GM20000 (cell line): ENCODE measurements at places on chromosomes 5 and 9.
A peak's percentile ranks its signal among the peaks of the same experiment; 100 is the strongest.

DNA sequence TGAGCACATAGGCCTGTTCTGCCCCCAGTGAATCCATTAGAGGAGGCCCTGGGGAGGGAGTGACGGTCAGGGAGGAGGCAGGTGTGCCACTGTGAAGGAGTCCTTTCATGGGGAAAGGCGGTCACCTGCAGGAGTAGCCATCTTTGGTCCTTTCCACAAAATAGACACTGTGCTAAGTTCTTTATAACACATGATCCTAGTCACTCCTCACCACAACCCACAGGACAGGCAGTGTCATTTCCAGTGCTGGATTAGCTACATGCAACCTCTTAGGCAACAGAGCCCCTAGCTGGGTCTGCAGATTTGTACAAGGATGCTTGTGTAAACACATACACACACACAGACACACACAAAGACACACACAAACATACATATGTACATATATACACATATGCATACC, 18.3 kb downstream of the DOCK2 start:
- DNase-seq = no peak

- DNase-seq = no peak
Measured at GRCh38 chr9:135684691-135685090, 14.6 kb downstream of the SOHLH1 start.

GRCh38 chr5:154757814-154758406, 2.7 kb downstream of the LARP1 start:
- no peak for DNase-seq

DNA sequence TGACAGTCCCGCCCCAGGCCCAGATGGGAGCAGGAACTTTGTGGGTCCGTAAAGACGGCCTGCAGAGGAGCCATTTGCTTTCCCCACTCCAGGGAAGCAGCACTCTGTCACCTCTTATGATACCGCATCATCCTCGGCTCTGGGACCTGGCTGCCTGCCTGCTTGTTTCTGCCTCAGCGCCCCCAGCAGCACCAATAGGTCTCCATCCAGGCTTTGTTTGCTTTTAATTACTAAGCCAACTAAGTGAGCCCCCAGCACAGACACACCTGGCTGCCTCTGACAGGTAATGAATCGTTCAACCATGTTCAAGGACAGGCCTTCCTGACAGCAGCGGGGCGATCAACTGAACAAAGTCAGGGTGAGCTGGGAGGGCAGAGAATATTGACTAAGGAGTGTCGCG, 141.4 kb downstream of the C5orf15 start:
- DNase-seq = no peak

- no peak for DNase-seq
Measured at GRCh38 chr9:134296301-134297082, 29.8 kb upstream of the RXRA start.

- no peak for DNase-seq
Measured at GRCh38 chr9:111232997-111233790, 96.8 kb downstream of the OR2K2 start.

DNA sequence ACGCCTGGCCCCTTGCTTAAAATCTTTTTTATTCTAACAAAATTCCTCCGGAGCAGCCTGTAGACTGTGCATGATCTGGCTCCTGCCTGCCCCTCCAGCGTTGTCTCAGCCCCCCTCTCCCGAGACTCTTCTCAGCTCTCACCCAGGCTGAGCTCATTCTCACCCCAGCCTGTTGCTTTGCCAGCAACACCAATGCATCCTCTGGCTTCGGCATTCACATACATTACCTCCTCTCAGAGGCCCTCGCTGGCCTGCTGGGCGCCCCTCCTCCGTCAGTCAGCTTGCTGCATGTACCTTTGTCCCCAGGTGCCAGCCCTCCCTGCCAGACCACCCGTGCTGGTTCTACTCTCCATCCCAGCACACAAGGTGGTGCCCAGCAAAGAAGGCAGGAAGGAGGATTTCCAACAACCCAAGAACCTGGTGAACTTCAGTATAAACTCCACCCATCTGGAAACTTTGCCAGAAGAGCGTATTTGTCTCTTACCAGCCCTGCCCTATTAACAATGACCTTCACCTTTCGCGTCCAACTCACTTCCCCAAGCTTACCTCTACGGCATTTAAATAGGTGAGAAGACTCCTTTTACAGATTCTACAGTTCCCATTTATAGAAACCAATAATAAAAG, 35.0 kb downstream of the MYO10 start:
- DNase-seq = no peak

- DNase-seq = no peak
Measured at GRCh38 chr9:89734600-89735041, 129.8 kb downstream of the GADD45G start.

GRCh38 chr5:128172102-128172501, 88.5 kb downstream of the SLC12A2 start:
- DNase-seq = no peak

GRCh38 chr5:96928931-96929708, 6.8 kb upstream of the LNPEP start:
- DNase-seq = no peak

- DNase-seq = no peak
Measured at GRCh38 chr5:159877016-159877415, 39.3 kb upstream of the ADRA1B start.

DNA sequence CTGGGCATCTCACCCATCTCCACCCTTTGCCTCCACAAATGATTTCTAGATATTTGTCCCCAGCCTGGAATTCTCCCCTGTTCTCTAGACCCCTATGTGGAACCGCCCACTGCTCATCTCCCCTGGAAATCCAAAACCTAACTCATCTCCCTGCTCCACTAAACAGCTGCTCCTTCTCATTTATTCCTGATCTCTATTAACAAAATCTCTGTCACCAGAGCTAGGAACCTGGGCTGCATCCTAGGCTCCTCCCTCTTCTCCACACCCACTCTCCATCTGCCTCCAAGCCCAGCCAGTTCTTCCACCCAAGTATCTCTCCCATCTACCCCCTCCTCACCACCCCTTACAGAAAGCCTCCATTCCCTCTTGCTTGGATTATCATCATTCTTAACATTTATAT, 24.0 kb upstream of the SYNPO start:
- no peak for DNase-seq

GRCh38 chr5:116876240-116876840, 301.7 kb upstream of the SEMA6A start:
- DNase-seq = no peak

DNA sequence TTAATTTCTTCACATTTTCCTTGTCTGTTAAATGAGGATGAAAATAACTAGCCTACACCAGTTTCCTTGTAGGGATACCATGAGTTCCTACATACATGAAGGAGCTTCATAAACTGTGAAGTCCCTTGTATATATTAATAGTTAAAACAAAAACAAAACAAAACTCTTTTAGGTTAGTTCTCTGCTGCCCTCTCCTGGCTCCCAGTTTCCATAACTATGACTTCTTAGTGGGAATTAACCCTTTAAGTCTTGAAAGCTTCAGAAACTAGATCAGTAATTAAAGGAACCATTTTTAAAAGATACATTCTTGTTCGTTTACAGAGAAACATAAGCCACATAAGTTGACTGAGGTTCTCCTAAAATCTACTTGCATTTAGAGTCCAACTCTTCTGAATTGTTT, 500.0 kb upstream of the C9orf72 start:
- peak; percentile 9 for DNase-seq

- DNase-seq = no peak
Measured at GRCh38 chr5:19902316-19902934, 85.6 kb downstream of the CDH18 start.

DNA sequence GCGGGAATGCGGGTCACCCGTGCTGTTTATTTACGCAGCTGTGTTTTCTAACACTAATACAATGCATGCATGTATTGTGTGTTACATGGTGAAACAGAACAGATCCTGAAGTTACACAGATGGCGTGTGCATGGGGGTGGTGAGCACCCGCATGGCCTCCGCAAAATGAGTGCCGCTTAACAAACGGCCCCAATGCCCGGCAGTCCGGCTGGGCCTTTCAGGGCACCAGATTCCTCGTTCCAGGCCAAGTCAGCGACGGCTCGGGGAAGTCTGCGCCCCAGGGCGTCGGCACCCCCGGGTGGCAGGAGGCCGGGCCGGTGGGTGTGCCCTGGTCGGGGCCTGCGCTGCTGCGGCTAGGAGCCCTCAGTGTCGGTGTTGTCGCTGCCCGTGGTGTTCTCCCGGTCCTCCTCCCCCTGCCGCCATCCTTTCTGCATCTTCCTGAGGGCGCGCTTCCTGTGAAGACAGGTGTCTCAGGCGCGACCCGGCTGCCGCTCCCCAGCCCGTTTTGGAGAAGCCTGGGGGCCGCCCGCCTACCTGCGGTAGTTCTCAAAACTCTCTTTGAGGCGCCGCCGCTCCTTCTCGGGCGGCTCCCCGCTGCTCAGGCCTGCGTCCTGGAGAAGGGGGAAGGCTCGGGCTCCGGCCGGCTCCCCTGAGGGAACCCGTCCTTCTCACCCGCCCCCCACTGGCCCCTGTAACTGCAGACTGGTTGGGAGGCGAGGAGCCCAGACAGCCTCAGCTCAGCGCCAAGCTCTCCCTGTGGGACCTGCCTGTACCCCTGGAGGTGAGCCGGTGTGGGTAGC, 605 bp upstream of the DNLZ start:
- no peak for DNase-seq

GRCh38 chr5:132776938-132777208, 166 bp downstream of the SEPTIN8 start:
- DNase-seq = no peak

DNA sequence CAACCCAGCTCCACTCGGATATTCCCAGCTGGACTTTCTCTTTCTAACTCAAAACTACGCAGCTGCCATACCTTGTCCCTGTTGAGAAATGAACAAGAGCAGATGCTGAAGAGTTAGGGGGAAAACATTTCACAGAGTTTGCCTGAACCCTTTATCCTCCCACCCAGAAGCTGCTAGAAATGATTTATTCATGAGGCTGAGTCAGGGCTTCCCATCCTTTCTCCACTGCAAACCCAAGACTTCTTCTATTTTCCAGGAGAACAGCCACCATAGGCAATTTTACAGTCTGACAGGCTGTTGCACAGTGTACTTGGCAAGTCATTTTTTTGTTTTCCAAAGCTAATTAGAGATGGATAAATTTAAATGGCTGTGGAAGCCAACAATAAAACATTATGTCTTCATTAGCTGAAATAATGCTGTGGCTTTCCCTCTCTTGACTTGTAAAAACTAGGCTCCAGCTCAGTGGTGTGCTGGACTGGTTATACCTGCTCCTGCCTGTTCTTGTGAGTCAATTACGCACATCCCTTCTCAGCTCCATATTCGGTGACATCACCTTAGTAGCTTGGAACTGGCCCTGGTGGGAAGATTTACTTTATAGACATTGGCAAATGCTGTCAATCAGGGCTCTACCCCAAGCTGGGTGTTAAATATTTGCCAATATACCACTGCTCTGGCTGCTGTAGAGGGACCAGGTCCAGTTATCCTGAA, 71.9 kb downstream of the KIF4B start:
- no peak for DNase-seq

GRCh38 chr5:177531209-177531940, 14.6 kb upstream of the DDX41 start:
- no peak for DNase-seq

GRCh38 chr9:36479101-36479500, 79.0 kb upstream of the RNF38 start:
- no peak for DNase-seq

- DNase-seq = no peak
Measured at GRCh38 chr9:91144769-91145168, 216.9 kb downstream of the AUH start.

DNA sequence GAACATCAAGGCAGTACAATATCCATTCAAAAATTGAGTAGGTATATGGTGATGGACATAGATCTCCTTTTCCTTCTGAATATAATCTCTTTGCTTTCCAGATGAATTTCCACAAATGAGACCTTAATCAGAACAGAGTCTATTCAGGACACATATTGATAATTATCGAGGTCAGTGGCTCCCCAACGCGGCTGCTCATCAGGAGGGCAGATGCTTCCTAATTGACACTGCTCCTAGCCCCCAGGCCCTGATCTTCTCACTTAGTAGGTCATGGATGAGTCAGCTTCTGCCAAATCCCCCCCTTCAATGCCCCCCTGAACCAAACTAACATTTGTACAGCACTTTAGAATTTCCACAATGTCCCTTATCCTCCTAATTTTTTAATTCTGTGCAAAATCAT, 51.6 kb downstream of the SEMA5A start:
- DNase-seq = no peak

- no peak for DNase-seq
Measured at GRCh38 chr5:172758077-172758833, 12.7 kb downstream of the DUSP1 start.

- no peak for DNase-seq
Measured at GRCh38 chr5:68140763-68141162, 74.8 kb upstream of the PIK3R1 start.

DNA sequence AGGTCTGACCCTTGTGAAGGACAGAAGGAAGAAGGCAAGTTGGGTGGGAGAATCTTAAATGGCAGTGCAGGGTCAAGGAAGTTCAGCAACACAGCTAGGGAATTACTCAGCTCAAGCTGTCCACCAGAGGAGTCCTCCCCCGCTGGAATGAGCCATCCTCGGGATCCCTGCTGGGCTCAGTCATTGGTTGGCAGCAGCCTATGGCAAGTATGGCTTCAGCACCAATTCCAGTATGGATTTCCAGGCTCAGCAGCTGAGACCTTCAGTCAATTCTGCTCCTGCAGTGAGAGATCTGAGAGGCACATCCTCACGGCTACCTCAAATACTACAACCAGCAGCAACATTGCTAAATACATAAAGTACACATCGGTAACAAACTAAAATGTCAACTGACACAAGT, 280.6 kb upstream of the PIK3R1 start:
- DNase-seq = no peak

GRCh38 chr5:172440486-172440885, 13.8 kb downstream of the SH3PXD2B start:
- DNase-seq = no peak

- no peak for DNase-seq
Measured at GRCh38 chr5:151632524-151632923, 41.4 kb upstream of the FAT2 start.

- no peak for DNase-seq
Measured at GRCh38 chr5:10768328-10768899, 7.4 kb upstream of the DAP start.

GRCh38 chr5:152171888-152172287, 233.2 kb downstream of the NMUR2 start:
- DNase-seq = no peak

- DNase-seq = peak; percentile 41
Measured at GRCh38 chr5:90590-91547, 1.1 kb upstream of the PLEKHG4B start.

- DNase-seq = no peak
Measured at GRCh38 chr5:132771503-132771998, 5.5 kb downstream of the SEPTIN8 start.

GRCh38 chr5:149857499-149857898, 87.1 kb downstream of the PDE6A start:
- DNase-seq = no peak

- no peak for DNase-seq
Measured at GRCh38 chr9:13485068-13485596, 205.6 kb upstream of the MPDZ start.

GRCh38 chr9:14511452-14511851, 181.8 kb downstream of the ZDHHC21 start:
- no peak for DNase-seq

GRCh38 chr5:74579215-74579614, 61.3 kb downstream of the ENC1 start:
- DNase-seq = peak; percentile 46

GRCh38 chr5:81242906-81243436, 9.8 kb downstream of the CKMT2 start:
- no peak for DNase-seq
